ENCODE measurements at places on chromosomes 2 and 18.

GRCh38 chr18:29034113-29034856 lies 857.4 kb upstream of the CDH2 start:
- no peak for DNase-seq

DNA sequence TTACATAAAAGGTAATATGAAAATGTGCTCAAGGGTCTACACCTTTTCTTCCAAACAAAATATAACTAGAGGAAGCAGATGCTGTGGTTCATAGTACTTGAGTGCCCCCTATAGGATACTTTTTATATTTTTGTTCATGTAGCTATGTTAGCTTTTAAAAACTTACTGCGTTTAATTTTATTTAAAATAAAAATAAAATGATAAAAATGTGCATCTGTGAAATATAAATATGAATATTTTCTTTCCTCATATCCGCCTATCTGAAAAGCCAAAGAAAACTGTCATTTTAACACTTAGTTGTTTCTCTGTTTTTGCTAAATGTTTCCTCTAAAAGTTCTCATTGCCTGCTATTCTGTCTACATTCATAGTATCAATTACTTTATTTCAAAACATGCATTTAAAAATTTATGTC lies 9.6 kb upstream of the LRP1B start:
- no peak for DNase-seq

- no peak for DNase-seq
Measured at GRCh38 chr18:7926526-7926925, 359.4 kb downstream of the PTPRM start.

DNA sequence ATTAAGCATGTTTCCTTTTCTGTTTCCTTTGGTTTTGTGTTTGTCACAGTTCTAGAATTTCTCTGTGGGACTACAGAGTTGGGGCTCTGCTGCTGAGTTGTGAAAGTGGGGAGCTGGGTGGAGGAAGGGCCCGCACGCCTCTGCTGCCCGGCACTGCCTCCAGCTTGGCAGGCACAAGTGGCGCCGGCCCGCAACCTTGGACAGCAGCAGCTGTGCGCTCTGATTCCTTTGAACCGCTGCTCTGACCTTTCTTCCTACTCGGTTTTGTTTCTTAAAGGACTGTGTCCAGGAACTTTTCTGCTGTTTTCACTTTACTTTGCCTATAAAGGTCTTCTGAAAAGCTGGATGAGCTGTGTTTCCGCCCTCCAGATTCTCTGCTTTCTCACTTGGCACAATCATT lies 137.6 kb upstream of the ALPP start:
- DNase-seq: no peak

GRCh38 chr2:73006969-73007710 lies 64.4 kb downstream of the SFXN5 start:
- DNase-seq: no peak

DNA sequence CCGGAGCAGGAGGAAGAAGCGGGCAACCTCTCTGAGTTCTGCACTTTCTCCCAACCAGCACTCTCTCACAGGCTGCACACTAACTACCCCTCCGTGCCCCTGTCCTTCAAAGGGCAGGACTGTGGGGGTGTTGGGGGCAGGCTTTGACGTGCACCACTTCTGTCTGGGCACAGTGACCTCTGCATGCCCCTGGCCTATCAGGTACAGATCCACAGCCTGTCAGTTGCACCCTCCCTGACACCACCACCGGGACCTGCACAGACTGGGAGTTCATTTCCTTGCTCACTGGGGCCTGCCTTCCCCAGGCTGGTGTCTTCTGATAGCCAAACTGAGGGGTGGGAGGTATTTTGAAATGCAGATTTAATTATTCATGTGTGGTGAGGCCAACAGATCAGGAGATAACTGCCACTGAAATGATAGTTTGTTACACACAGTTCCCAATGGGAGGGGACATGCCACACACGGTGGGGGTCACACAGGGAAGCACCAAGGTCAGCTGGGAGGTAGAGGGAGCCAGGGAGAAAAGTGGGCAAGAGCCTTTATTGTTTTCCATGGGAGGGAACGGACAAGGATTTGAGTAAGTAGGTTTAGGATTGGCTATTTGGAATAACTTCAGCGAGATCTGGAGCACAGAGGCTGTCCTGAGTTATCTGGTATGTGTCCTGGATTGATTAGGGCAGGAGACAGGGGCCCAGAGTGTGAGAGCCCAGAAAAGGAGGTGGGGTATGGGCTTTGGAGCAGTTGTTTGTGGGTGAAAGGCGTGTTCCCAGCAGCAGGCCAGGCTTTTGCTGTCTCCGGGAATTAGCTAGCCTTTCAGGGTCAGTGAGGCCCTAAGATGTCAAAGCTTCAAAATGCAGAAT lies 251.6 kb downstream of the AFF3 start:
- DNase-seq: no peak

DNA sequence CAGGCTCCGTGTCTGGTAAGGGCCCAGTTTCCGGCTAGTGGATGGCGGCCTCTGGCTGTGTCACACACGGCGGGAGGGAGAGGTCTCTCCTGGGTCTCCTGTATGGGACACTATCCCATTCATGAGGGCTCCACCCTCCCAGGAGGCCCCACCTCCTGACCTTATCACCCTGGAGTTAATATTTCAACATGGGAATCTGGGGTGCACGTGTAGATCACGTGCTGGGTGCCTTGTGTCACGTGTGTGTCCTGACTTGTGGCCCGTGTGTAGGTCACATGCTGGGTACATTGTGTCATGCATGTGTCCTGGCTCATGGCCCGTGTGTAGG lies 9.9 kb downstream of the NEU4 start:
- no peak for DNase-seq

- no peak for DNase-seq
Measured at GRCh38 chr2:212732860-212733259, 194.3 kb upstream of the ERBB4 start.

GRCh38 chr2:59462422-59463197 lies 1090.8 kb downstream of the BCL11A start:
- DNase-seq: no peak

GRCh38 chr2:55025082-55025481 lies 25.2 kb downstream of the RTN4 start:
- no peak for DNase-seq

GRCh38 chr2:203786549-203787351 lies 80.3 kb downstream of the CD28 start:
- no peak for DNase-seq

GRCh38 chr2:68303033-68303901 lies 16.5 kb downstream of the CNRIP1 start:
- DNase-seq: no peak

- DNase-seq: no peak
Measured at GRCh38 chr2:141508806-141509595, 621.8 kb downstream of the LRP1B start.

- DNase-seq: no peak
Measured at GRCh38 chr18:79275461-79275860, 120.3 kb upstream of the NFATC1 start.

DNA sequence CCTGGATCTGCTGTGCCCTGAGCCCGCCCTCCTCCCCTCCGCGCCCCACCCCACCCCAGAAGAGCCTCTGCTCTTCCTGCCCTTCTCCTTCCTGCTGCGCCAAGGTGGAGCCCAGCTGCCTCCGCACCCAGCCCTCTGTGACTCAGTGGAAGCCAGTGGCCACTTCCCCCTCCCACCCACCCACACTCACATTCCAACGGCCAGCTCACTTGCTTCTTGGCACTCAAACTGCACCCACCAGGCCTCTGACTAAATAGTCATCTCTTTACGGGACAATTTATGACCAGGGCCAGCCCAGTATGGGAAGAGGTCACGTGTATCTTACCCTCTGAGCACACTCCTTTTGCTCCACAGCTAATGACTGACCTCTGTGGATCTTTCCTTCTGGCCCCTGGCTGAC lies 150.4 kb upstream of the SLC1A4 start:
- DNase-seq: no peak

GRCh38 chr2:200056105-200056504 lies 100.7 kb downstream of the MAIP1 start:
- no peak for DNase-seq

- peak; percentile 38 for DNase-seq
Measured at GRCh38 chr2:70141902-70142589, 48.8 kb downstream of the C2orf42 start.

DNA sequence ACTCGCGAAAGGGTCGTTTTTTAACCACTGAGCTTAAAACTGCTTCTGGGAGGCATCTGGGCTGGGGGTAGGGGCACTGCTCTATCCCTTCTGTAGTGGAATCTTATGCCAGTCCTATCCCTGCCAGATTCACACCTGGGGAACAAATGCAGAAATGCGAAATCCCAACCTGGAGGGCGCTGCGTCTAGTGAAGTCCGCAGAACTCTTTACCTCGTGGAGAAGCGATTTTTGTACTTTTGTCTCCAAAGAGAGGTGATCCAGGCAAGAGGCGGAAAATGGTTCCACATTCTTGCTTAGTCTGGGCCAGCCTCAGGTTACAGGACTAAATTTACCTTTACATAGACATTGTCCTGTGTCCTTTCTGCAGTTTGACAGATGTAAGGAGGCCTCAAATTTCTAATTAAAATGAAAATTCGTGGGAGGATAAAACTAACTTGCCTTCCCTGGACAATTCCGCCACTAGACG lies 10.4 kb downstream of the TBR1 start:
- no peak for DNase-seq

DNA sequence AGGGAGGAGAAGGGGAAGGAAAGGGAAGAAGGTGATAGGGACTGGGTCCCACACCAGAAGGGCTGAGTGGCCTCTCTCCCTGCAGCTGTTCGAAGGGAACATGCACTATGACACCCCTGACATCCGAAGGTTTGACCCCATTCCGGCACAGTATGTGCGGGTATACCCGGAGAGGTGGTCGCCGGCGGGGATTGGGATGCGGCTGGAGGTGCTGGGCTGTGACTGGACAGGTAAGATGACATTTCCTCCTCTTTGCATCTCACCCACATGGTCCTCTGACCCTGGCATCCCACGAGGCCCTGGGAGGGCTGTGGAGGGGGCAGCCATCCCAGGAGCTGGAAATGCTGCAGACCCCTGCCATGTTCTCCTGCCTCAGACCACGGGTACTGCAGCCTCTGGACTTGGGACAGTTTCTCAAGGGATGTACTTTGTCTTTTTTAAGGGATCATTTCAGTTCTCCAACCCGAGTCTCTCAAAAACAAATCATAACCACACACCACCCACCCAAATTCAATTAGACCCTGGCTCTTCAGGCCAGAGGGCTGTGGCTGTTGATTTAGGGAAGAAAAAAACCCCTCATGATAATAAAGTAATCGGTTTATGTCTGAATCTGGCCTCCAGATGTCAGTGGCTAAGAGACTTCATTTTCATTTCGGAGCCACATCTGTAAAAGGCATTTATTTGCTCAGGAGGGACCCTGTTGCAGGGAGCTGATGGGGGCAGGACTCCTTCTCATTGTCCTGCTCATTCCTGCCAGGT lies 63.5 kb downstream of the NRP2 start:
- no peak for DNase-seq

- DNase-seq: no peak
Measured at GRCh38 chr18:5239447-5239846, 42.4 kb upstream of the AKAIN1 start.

GRCh38 chr2:12320027-12320734 lies 396.6 kb upstream of the TRIB2 start:
- no peak for DNase-seq

- DNase-seq: no peak
Measured at GRCh38 chr2:157744571-157745076, 116.0 kb upstream of the ACVR1C start.

DNA sequence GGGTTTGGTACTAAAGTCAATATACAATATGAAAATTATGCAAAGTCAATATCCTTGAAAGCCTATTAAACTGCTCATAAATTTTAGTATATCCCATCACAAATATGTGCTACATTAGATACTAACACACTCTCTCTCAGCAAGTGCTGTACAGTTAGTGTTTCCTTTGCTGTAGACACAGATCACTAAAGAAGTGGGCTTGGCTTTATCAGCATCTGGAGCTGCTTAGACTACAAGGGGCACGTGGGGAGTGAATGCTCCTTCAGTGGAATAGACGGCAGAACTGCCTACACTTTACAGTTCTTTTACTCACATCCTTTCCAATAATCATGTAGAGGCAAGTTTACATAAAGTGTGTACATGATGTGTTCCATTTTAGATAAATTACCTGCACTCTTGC lies 26.0 kb upstream of the EFEMP1 start:
- DNase-seq: no peak

DNA sequence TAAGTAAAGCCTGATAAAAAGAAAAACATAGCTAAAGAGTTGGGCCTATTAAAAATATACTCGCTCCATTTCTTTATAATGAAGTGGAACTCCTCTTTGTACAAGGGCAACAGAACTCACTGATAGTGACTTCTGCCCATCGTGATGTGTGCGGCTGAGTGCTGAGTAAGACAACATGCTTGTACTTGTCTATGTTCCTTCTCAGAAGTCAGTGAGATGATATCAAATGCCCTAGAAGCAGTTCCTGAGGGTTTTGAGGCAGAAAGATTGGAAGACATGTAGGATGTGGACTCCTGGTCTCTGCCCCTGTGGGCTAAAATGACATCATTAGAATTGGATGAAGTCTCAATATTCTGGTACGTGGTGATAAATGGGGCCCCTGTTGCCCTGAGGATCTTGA lies 73.8 kb downstream of the USP40 start:
- no peak for DNase-seq

DNA sequence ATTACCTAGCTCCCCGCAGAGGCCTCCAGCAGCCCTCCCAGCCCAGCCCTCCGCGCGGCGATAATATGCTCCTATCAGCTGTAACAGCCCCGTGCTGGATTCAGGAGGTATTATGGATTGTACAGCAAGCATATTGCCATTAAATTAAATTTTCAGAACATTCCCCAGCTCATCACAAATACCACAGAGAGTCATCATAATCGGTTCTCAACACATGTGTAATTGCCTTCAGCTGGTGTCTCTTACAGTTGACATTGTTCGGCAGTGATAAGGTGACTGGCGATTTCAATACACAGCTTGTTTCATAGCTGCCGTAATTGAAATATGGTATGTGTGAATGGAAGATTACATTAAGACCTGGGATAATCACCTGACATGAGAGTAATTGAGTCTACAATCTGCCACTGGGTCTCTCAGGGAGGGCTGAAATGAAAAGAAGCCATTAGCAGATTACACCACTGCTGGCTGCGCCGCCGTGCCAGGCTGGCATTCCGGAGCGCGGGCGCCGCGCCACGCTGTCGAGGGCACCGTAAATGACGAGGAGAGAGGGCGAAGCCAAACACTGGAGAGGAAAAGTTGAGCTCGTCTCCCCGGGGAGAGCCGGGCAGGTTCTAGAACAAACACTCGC lies 549.4 kb upstream of the SALL3 start:
- DNase-seq: no peak

GRCh38 chr18:74541703-74542555 lies 7.6 kb downstream of the CNDP1 start:
- no peak for DNase-seq

DNA sequence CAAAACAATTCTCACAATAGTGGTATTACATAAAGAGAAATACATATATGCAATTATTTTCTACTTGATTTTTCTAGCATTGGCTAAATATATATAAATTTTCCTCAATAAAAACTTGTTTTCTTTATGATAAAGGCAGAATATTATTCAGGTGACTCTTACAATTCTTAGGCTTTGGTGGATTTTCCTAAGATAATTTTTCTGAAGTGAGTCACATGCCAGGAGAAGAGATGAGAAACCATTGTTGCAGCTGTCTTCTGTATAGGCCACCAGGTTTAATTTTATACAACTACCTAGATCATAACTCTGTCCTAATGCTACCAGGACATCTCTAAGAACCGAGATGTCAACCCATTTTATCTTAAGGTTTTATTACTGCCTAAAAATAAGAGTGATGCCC lies 552.4 kb upstream of the CDH2 start:
- DNase-seq: no peak
